Stimulated activated CD4-positive, alpha-beta T cell treated with anti-CD3 and anti-CD28 coated beads, Interleukin-1b, Interleukin-23, amount 100 ng/mL, for 1 hour (primary cell): ENCODE measurements at places on chromosomes 7 and 10.

GRCh38 chr10:96651998-96652431 is 65.2 kb upstream of the TM9SF3 start:
- DNase-seq = no peak

DNA sequence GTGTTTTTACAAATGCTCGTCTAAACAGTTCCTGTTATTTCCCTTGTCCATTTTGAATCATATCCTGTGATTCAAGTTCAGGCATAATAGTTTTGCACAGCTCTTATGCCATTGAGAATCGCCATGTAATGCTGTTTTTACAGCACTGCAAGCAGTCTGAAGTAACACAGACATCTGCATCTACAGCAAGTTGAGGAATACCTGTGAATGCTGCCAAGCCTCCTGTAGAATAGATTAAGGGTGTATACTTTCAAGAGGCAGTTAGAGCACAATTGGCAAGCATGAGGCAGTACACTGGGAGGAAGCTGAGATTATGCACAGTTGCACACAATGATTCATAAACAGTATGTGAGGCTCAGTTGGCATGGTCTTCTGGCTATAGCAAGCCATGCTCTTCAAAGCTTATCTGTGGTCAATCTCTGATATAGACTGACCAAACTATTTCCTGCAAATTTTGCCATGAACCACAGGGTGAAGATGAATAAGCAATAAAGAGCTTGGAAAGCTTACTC is 121.9 kb upstream of the AKR1E2 start:
- no peak for DNase-seq

DNA sequence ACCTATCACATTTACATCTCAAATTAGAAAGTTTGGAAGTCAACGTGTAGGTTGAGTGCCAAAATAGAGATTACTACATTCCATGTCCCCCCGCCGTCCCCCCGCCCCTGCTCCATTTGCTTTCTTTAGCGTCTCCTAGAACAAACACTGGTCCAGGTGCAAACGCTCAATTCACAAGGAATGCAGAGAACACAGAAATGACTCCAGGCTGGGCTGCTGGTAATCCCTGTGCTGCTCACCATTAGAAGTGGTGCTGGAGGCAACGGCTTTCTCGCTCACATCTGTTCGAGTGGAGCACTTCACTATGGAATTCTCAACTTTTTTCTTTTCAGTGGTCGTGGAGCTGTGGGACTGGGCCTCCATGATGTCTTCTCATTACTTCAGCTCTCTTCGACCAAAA is 14.1 kb downstream of the GLI3 start:
- no peak for DNase-seq

DNA sequence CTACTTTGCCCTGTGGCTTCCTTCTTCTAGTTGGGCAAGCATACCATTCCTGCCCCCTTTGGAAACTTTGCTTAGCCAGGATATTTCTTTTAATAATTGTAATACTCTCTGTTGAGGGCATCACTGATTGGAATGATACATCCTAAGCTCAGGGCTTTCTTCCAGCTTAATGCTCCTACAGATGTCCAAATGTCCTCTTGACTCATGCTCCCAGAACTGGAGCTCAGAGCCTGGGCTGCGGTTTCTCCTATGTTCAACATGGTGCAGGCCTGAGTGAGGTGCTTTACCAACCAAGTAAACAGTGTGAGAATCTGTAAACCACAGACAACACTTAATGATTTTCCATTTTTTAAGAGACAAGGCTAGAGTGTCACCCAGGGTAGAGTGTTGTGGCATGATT is 108.6 kb downstream of the LRRC4 start:
- no peak for DNase-seq

GRCh38 chr10:86400705-86401587 is 34.4 kb upstream of the GRID1 start:
- peak; percentile 60 for DNase-seq

DNA sequence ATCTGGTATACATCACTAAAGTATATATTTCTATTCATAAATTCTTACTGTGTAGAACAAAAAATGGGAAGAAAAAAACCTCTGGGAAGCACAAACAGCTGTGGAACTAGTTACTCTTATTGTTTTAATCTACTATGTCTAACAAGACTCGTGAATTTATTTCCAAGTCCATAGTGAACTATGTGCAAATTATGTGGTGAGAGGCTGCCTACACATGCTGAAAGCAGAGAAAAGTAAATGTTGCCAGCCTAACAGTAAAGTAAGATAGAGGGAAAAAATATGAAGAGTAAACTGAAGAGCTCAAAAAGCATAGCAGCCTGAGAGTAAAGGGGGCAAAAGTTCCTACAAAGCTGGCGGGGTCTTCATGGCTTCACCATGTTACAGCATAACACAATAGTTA is 3.0 kb downstream of the GDI2 start:
- DNase-seq = no peak

DNA sequence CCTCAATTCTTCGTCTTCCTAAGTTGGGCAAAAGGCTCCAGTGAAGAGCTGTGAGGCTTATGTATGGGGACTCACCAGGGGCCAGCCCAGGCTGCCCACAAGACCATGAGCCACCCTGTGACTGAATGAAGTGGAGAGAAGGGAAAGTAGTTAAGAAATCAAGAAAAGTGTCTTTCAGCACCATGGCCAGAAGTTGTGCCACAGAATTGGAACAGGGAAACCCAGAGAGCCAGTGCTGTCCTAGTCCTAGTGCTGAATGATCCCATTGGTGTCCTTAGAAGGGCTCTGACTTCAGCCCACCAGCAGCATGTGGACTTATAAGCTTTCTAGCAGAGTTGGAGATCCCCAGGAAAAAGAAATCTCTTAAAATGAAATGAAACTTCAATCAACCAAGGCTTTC is 37.0 kb upstream of the CCSER2 start:
- no peak for DNase-seq

DNA sequence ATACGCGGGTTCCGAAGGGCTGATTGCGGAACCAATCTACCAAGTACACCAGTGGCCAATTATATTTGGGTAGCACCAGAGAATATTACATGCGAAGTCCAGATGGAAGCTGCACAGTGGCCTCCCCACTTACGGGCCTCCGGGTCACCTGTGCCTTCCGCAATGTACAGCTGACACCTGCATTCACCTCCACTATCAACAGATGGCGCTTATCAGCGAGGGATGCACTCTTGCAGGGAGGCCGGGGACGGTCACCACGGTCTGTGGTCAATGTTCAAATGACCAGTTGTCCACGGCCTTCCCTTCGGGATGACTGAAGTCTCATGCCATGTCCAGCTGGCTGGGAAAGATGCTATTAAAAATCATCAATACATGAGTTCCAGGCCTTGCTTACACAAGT is 47.6 kb downstream of the SLIT1 start:
- no peak for DNase-seq

- no peak for DNase-seq
These were observed 159.5 kb downstream of the GLI3 start for GRCh38 chr7:42077271-42078135.

GRCh38 chr10:126854726-126855495 is 50.3 kb upstream of the DOCK1 start:
- no peak for DNase-seq

DNA sequence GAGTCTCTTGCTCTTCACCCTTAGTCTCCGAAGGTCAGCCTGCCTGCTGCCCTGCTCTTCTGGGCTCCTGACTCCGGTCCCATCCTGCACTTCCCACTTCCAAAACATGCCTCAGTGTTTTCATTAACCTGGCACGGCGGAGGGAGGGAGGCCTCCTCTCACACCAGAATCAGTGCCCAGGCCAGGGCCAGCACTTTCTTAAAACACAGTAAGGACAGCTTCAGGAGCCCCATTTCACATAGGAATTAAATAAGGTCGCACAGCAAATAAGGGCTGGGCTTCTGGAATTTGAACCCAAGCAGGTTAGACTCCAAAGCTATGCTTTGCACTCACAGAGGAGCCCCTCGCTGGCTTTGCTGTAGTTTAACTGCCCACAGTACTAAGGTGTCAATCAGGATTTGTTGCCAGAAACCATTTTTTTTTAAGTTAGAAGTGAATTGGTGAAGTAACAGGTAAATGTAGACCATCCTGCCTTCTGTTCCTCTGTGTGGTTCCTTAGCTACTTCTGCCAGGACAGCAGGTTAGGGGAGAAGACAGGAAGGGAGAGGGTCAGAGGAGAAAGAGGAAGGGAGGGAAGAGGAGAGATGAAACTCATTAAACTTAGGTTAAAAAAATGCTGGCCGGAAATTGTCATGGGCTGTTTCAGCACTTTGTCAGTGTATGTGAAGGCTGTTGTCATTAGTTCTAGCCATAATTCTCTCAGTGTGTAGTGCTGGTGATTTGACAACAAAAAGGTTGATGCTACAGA is 1.1 kb downstream of the RASSF4 start:
- DNase-seq = no peak

- no peak for DNase-seq
These were observed 857 bp downstream of the INTS15 start for GRCh38 chr7:6590645-6591110.

- DNase-seq = no peak
These were observed 16.3 kb downstream of the CUL1 start for GRCh38 chr7:148715027-148715426.

GRCh38 chr10:31515819-31516402 is 196.9 kb downstream of the ZEB1 start:
- DNase-seq = no peak

- DNase-seq = no peak
These were observed 176.2 kb upstream of the RNF32 start for GRCh38 chr7:156464339-156464738.

DNA sequence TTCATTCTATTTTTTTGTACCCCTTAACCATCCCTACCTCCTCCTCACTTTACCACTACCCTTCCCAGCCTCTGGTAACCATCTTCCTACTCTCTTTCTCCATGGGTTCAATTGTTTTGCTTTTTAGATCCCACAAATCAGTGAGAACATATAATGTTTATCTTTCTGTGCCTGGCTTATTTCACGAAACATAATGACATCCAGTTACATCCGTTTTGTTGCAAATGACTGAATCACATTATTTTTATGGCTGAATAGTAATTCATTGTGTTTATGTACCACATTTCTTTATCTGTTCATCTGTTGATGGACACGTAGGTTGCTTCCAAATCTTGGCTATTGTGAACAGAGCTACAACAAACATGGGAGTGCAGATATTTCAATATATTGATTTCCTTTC is 24.1 kb downstream of the ATRNL1 start:
- no peak for DNase-seq

DNA sequence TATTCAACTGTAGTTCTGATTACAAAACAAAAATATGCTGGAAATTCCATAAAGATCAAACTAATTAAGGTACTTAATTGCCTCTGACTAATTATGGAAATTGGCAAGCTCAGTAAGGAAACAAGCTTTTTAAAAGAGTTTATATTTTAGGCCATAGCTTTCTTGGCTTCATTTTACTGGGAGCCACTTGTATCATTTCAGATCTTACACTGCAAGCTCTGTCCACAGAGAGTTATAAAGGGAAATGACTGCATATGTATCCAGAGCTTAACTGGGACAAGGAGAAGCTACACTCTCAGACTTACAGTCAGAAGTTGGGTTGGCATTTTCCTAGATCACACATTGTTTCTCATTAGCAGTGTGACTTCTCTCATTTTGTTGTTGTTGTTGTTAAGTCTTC is 92.4 kb downstream of the LRRN3 start:
- DNase-seq = no peak

- no peak for DNase-seq
These were observed 8.9 kb downstream of the IL2RA start for GRCh38 chr10:6053303-6053702.

GRCh38 chr10:88489107-88489506 is 94.0 kb downstream of the RNLS start:
- no peak for DNase-seq

- DNase-seq = no peak
These were observed 21.5 kb upstream of the AKR1E2 start for GRCh38 chr10:4804465-4804864.

- DNase-seq = no peak
These were observed 284.1 kb upstream of the PRKCQ start for GRCh38 chr10:6864142-6864541.

DNA sequence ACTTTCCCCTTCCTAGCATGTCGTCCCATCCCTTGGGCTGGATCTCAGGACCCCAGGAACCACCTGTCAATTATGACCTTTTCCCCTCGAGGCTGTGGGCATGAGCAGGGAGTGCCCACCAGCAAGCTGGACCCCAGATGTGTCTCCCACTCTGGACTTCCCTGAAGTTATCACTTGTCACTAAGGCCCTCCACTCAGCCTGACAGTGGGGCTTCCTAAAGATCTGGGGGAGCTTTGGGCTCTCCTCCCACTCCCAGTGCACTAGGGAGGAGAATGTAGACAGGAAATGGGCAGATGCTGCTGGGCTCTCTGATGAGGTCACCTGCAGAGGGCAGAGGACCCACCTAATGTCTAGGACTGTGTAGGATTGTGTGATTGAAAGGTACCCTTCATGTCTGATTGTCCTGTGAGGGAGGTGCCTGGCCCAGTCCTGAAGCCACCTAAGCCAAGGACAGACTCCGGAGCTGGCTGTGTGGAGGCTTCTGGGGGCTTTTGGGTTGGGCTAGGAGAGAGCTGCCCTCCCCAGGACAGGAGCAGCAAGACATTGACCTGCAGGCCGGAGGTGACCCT is 18.7 kb downstream of the MYO1G start:
- DNase-seq = no peak

- no peak for DNase-seq
These were observed 38.3 kb upstream of the TOMM7 start for GRCh38 chr7:22860784-22861482.

DNA sequence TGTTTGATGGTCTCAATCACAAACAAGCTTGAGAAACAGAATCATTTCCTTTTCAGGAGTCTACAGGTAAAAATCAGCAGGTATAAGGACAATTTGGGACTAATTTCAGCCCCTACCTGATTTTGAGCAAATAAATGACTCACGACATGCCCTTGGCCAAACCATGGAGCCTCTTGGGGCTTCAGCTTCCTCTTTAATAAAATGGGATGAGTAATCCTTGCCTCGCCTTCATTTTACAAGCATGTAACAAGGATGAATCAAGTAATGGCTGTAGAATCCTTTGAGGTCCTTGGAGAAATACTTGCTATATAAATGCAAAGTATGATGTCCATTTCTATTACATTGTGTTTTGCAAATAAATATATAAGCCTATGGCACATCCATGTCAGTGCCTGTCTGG is 212.8 kb upstream of the PODXL start:
- no peak for DNase-seq

GRCh38 chr10:88920986-88921593 is 31.5 kb downstream of the ACTA2 start:
- no peak for DNase-seq

- DNase-seq = no peak
These were observed 59.3 kb upstream of the ICA1 start for GRCh38 chr7:8321312-8321711.

DNA sequence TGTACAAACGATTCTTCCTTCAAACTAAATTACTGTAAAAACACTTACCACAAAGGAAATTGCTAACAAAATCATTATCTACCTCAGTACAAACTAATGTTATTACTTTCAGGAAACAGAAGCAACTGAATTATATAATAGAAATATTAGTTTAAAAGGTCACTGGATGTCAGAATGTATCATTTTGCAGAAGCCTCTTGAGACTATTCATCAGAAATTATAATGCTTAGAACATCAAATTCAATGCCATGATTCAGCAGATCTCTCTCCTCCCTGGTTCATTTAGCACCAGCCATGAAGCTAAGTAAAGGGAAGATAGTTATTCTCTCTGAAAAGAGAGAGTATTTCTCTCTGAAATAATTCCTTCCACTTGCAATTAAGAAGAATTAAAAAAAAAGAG is 223.3 kb downstream of the IMMP2L start:
- DNase-seq = no peak
